ENCODE measurements at places on chromosomes 11 and 22. TPM values are rescaled to one million over a fixed set of nuclear protein-coding genes. Genes with fewer than 3 reads are reported as not detected.

SAA2 gene
- total RNA-seq: not detected

INS gene
- total RNA-seq: not detected

SERPIND1 gene
- total RNA-seq: not detected

OR52I2 gene
- not detected for total RNA-seq

ANO3 gene
- total RNA-seq: not detected

BLID gene
- total RNA-seq: 0.78 TPM

TEX12 gene
- not detected for total RNA-seq

CDCA5 gene
- 37.4 TPM for total RNA-seq

TMEM151A gene
- total RNA-seq: not detected

PRR33 gene
- total RNA-seq: not detected

IGF2 gene
- total RNA-seq: 0.14 TPM

FAM180B gene
- not detected for total RNA-seq

C11orf42 gene
- total RNA-seq: not detected

F2 gene
- total RNA-seq: not detected

Data from foreskin keratinocyte (primary cell).